ENCODE measurements at places on chromosomes 2 and 18. TPM values are rescaled to one million over a fixed set of nuclear protein-coding genes. Genes with fewer than 3 reads are reported as not detected.

DNA sequence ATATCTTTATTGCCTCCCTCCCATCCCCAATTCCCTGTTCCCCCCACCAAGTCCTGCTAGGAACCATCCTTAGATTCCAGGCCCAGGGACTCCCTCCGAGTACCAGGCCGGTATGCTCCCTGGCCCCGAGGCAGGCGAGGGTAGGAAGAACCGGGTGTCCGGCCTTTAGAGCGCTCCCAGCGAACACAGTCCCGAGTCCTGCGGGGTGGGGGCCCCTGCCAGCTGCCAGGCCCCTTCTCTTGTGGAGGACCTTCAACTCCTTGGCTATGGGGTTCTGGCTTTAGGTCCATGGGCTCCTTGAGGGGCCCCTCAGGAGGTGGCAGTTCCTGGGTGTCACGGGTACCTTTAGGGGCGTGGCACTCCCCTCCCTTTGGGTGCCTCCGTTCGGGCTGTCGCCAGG lies 4.4 kb downstream of the BCS1L start:
- no peak for DNase-seq

ECEL1 gene
- total RNA-seq: 0.27 TPM

TTC39C gene
- 44.3 TPM for total RNA-seq

KCNG2 gene
- total RNA-seq: not detected

GFPT1 gene
- 18.1 TPM for total RNA-seq
